Upper lobe of left lung (tissue), 6 donors: ENCODE measurements at places on chromosomes 11 and 22. TPM values are rescaled to one million over a fixed set of nuclear protein-coding genes. Genes with fewer than 3 reads are reported as not detected.

DNA sequence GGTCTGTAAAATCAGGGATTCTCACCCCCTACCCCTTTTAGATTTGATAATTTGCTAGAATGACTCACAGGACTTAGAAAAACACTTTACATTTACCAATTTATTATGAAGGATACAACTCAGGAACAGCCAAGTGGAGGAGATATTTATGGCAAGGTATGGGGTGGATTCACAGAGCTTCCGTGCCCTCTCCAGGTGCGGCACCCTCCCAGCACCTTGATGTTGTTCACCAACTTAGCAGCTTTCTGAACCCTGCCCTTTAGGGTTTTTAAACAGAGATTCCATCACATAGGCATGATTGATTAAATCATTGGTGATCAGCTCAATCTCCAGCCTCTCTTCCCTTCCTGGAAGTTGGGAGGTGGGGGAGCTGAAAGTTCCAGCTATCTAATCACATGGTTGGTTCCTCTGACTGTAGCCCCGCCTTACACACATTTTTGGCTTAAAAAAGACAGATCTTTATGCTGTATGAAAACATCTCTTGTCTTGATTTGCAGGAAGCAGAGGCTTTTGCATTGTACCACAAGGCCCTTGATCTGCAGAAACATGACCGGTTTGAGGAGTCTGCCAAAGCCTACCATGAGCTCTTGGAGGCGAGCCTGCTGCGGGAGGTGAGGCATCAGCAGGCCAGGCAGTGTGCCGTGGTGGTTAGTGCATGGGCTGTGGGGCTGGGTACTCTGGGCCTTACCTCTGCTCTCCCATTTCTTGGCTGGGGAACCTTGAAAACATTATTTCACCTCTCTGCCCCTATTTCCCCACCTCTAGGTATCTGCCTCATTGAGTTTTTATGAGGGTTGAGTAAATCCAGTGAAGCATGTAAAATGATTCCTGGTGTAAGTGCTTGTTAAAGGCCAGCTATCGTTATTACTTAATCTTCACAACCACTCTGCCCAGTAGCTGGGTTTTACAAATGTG, 27.0 kb downstream of the CABIN1 start:
- peaks cover 76% of the 10 kb centered on the region for H3K36me3 ChIP-seq
- no peak overlapping the region for H3K4me3 ChIP-seq
- no peaks in the 10 kb centered on the region for H3K27me3 ChIP-seq
- no peaks in the 10 kb centered on the region for H3K4me1 ChIP-seq

GRCh38 chr11:27452147-27452546, 20.4 kb downstream of the LGR4 start:
- H3K27me3 ChIP-seq: no peaks in the 10 kb centered on the region
- DNase-seq: no peak
- no peaks in the 10 kb centered on the region for H3K36me3 ChIP-seq
- no peak overlapping the region for H3K4me3 ChIP-seq
- no peaks in the 10 kb centered on the region for H3K4me1 ChIP-seq
- no peak overlapping the region for H3K27ac ChIP-seq

GRCh38 chr22:27238935-27239510, 562.5 kb downstream of the MN1 start:
- H3K4me1 ChIP-seq: no peaks in the 10 kb centered on the region
- H3K4me3 ChIP-seq: no peak overlapping the region
- peak; percentile 56 for DNase-seq
- H3K27me3 ChIP-seq: no peaks in the 10 kb centered on the region
- H3K27ac ChIP-seq: no peak overlapping the region

The BIRC3 gene
- total RNA-seq: 39.5 TPM

GRCh38 chr11:28107191-28107749, 686 bp downstream of the KIF18A start:
- H3K4me3 ChIP-seq: peak overlapping the region; percentile 56
- H3K27ac ChIP-seq: peak overlapping the region; percentile 86
- no peaks in the 10 kb centered on the region for H3K27me3 ChIP-seq

- H3K27me3 ChIP-seq: no peaks in the 10 kb centered on the region
- no peak overlapping the region for H3K4me3 ChIP-seq
Observed at GRCh38 chr11:128917144-128917724, 25.4 kb downstream of the TP53AIP1 start.

- H3K4me3 ChIP-seq: no peak overlapping the region
- no peaks in the 10 kb centered on the region for H3K27me3 ChIP-seq
- H3K27ac ChIP-seq: no peak overlapping the region
- no peaks in the 10 kb centered on the region for H3K4me1 ChIP-seq
- peaks cover 63% of the 10 kb centered on the region for H3K36me3 ChIP-seq
- DNase-seq: no peak
Observed at GRCh38 chr22:21677606-21678443, 12.0 kb downstream of the PPIL2 start.

- H3K4me3 ChIP-seq: no peak overlapping the region
- no peaks in the 10 kb centered on the region for H3K4me1 ChIP-seq
- no peaks in the 10 kb centered on the region for H3K27me3 ChIP-seq
- H3K36me3 ChIP-seq: no peaks in the 10 kb centered on the region
Observed at GRCh38 chr11:28690746-28691145, 582.6 kb downstream of the METTL15 start.

GRCh38 chr22:22847241-22847640, 40.4 kb upstream of the IGLL5 start:
- no peak for DNase-seq
- no peaks in the 10 kb centered on the region for H3K4me1 ChIP-seq
- H3K27me3 ChIP-seq: no peaks in the 10 kb centered on the region
- H3K4me3 ChIP-seq: no peak overlapping the region

DNA sequence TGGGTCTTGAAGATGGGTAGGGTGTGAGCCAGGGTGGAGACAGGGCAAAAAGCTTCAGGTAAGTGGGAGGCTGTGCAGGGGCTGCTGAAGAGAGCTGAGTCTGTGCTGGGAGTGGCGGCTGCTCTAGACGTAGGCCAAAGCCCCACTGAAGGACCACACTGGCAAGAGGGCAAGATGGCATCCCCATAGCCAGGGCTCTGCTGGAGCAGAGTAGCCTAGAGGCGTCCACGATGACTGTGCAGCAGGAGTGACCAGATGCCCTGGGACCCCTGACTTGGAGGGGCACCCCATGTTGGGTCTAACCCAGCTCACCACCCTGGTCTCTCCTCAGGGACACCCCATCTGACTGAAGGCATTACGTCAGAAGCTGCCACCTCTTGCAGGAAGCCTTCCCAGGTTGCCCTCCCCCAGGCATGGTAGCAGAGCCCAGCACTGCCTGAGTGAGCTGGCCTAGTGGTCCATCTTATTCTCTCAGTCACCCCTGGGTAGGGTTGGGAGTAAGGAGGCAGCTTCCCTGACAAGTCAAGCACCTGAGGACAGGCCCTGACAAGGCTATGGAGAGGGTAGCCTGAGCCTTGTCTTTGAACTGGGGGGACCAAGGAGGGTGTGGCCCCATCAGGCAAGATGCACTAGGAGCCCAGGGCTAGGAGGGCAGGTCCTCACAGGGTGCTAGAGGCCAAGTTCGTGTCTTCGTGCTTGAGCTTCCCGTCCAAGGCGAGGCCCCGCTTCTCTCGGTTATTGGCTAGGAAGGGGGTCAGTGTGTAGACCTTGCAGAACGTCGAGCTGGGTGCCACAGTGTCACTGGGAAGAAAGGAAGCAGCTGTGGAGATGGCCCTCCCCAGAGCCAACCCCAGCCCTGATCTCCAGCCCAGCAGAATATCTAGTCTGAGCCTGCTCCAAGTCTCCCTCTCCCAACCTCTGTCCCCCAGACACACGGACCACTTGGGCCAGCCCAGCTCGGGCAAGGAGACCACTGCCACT, 33.1 kb downstream of the TPBGL start:
- H3K27ac ChIP-seq: no peak overlapping the region
- peak; percentile 17 for DNase-seq
- H3K27me3 ChIP-seq: no peaks in the 10 kb centered on the region
- H3K36me3 ChIP-seq: peaks cover 71% of the 10 kb centered on the region
- H3K4me3 ChIP-seq: no peak overlapping the region

The EMID1 gene
- total RNA-seq: 2.1 TPM

DNA sequence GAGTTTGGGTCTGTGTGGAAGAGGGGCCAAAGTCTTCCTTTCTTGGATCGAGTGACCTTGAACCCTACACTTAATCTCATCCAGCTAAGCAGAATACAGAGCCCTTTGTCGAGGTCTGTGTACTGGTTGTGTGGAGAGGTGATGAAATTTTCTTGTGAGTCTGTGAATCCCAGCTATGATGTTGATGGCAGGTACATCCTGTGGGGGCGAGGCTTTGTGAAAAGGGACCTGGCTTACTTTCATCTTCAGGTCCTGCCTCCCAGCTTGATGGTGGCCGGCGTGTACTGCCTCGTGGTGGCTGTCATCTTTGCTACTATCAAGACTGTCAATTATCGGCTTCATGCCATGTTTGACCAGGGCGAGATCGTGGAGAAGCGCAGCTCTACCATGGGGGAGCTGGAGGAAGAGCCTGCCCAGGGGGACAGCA, 1.0 kb downstream of the PCNX3 start:
- no peaks in the 10 kb centered on the region for H3K27me3 ChIP-seq
- H3K27ac ChIP-seq: peak overlapping the region; percentile 96

DNA sequence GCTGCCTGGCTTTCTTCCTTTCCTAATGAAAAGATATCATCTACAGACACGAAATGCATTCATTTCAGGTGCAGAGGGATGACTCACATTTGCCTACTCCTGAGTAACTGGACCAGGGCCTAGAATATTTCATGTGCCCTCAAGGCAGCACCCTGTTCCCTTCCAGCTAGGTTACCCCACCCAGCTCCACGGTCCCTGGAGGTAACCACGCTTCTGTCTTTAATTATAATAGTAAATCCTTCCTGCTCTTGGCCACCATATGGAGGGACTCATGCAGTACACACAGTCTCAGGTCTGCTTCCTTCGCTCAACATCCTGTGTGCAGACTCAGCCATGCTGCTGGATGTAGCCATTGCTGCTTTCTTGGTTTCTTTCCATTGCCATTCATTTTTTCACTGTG, 22.3 kb downstream of the DHCR7 start:
- H3K4me1 ChIP-seq: no peaks in the 10 kb centered on the region
- no peak overlapping the region for H3K27ac ChIP-seq
- H3K36me3 ChIP-seq: no peaks in the 10 kb centered on the region
- DNase-seq: no peak
- H3K4me3 ChIP-seq: no peak overlapping the region

The ZNF70 gene
- total RNA-seq: 5.6 TPM

The SUSD2 gene
- total RNA-seq: 216 TPM

DNA sequence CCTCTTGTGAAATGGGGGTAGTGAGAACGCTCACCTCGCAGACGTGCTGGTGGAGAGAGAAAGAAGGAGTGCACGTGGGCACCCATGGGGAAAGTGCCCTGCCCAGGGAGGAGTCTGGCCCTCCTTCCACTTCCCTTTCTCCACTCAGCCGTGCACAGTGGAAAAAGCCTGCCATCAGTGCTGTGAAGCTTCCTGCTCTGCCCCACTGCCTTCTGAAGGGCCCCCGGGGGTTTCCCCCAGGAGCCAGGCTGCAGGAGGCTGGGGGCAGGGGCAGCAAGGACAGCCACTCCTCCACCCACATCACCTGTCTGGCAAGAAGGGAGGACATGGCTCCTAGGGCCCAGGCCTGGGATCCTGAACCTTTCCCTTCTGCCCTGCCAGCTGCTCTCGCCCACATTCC, 7.6 kb downstream of the TP53I11 start:
- peaks cover 32% of the 10 kb centered on the region for H3K4me1 ChIP-seq
- no peaks in the 10 kb centered on the region for H3K27me3 ChIP-seq
- peak; percentile 84 for DNase-seq
- H3K36me3 ChIP-seq: peaks cover 4% of the 10 kb centered on the region
- no peak overlapping the region for H3K4me3 ChIP-seq
- H3K27ac ChIP-seq: no peak overlapping the region

DNA sequence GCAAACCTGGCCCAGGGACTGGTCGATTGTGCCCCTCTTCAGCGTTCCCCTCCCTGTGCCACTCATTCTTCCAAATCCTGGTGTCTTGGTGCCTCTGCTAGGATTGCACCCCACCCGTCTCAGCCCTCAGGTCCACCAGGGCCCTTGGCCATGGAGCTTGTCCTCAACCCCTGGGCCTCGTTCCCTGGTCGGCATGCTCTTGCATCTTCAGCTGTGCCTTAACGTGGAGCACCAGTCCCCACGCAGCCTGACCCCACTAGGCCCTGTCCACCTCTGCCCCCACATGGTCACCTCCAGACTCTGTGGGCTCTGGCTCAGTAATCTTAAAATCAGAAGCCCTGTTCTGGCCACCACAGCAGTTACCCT, 61.1 kb downstream of the OSBP2 start:
- H3K4me3 ChIP-seq: no peak overlapping the region
- H3K36me3 ChIP-seq: no peaks in the 10 kb centered on the region
- no peak overlapping the region for H3K27ac ChIP-seq
- H3K4me1 ChIP-seq: no peaks in the 10 kb centered on the region
- H3K27me3 ChIP-seq: no peaks in the 10 kb centered on the region

DNA sequence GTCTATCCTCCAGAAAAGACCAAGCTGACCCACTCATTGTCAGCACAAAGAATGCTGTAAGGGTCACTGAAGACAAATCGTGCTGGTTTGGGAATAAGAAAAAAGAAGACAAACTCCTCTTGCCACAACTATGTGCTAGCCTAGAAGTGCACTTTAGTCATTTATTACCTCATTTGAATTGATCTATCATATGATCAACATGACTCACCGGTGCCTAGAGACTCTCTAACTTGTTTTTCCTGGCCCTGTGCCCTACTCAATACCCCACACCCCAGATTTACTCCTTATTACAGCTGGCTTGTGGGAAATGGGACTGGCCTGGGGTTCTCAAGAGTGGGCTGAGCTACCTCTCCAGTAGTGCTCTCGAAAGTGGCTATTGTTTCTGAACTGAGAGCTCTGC, 35.9 kb upstream of the HORMAD2 start:
- no peaks in the 10 kb centered on the region for H3K27me3 ChIP-seq
- DNase-seq: peak; percentile 77
- H3K27ac ChIP-seq: no peak overlapping the region
- peaks cover 10% of the 10 kb centered on the region for H3K4me1 ChIP-seq
- no peak overlapping the region for H3K4me3 ChIP-seq

DNA sequence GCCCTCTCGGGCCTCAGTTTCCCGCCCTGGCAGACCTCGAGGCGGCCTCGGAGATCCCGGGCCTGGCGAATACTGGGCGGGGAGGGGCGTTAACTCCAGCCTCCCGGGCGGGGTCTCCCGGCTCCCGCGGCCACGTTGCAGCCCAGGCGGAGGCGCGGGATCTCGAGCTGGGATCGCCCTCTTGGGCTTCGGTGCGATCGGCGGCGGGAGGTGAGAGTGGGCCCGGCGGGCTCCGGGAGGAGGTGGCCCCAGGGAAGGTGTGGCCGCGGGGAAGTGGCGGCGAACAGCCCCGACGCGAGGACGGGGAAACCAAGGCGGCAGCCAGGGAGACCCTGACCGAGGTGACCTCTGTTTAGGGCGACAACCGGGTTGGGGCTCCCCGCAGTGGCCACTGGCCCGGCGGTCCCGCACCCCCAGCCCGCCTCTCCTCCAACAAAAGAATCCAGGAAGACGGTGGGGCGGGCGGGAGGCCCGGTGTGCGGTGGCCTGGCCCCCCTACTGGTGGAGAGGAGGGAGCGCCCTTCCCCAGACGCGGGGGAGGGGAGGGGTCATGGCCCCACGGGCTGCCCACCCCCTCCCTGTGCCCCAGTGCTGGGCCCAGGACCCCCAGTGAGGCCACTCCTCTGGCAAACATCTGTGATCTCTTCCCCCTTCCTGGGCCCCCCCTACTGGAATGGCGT, at the start of gene PHETA2:
TSS of gene PHETA2 (plus strand) at position 117 of the 680 bp plus-strand sequence. CDS start 3,046 bp downstream, outside the sequence.
- no peaks in the 10 kb centered on the region for H3K27me3 ChIP-seq
- peak within 1 kb of the TSS; percentile 76 for H3K4me3 ChIP-seq
- DNase-seq: peak; percentile 91
- peak within 1 kb of the TSS; percentile 97 for H3K27ac ChIP-seq
- H3K4me1 ChIP-seq: peaks cover 45% of the 10 kb centered on the region
- peaks cover 30% of the 10 kb centered on the region for H3K36me3 ChIP-seq

The MICAL3 gene
- 21.9 TPM for total RNA-seq
